ENCODE measurements at places on chromosomes 7 and 10.

DNA sequence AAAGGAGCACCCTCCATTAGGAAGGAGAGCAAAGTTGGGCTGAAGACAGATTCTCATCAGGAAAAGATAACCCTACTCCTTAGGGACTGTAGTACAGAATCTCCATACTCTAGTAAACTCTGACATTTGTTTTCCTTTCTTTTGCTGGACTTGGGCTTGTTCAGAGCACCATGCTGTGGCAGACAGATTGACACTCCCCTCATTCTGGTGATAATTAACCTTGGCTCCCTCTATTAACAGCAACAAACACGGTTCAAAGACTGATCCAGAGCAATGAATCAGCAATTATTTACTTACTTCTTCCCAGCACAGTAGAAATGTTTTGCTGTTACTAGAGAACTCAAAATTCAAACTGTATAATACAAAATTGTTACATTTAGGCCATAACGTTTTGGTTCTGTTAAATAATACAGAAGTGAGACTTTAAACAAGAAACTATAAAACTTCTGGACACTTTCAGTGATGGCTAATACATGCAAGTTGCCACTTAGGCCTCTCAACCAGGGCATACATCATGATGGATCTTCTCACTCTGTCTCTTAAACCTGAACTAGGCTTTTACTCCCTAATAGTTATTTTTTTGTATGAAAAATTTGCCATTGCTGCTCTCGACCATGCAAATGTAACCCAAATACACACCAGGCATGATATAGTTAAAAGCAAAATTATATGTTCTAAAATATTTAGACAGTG lies 639.0 kb downstream of the IPMK start:
- no peak overlapping the region for H3K4me3 ChIP-seq
- no peaks in the 10 kb centered on the region for H3K36me3 ChIP-seq
- no peak overlapping the region for H3K27ac ChIP-seq
- no peaks in the 10 kb centered on the region for H3K4me1 ChIP-seq
- H3K27me3 ChIP-seq, result no peaks in the 10 kb centered on the region

DNA sequence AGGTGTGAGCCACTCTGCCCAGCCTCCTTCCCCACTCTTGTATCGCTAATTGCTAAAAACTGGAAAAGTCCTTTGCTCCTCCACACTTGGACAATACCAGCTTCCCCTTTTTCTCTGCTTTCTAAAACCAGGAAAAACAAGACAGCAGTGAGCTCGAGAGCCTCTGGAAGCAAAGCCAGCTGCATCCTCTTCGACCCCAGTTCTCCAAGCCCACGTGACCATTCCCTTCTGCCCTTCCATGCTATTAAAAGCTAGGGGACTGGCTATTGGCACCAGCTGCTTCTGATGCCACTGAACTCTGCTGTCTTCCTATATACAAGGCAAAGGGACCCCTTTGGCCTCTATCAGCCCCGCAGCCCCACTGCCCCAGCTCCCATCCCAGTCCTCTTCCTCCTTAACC lies 92.2 kb downstream of the SPDYE5 start:
- no peaks in the 10 kb centered on the region for H3K36me3 ChIP-seq
- no peaks in the 10 kb centered on the region for H3K4me1 ChIP-seq
- no peak overlapping the region for H3K27ac ChIP-seq
- no peak overlapping the region for H3K4me3 ChIP-seq
- H3K27me3 ChIP-seq, result no peaks in the 10 kb centered on the region
- no peak for DNase-seq

- H3K27me3 ChIP-seq, result no peaks in the 10 kb centered on the region
- no peak overlapping the region for H3K4me3 ChIP-seq
- no peak overlapping the region for H3K27ac ChIP-seq
- DNase-seq, result no peak
- H3K4me1 ChIP-seq, result no peaks in the 10 kb centered on the region
Measured at GRCh38 chr10:77635402-77636227, 2.0 kb downstream of the KCNMA1 start.

DNA sequence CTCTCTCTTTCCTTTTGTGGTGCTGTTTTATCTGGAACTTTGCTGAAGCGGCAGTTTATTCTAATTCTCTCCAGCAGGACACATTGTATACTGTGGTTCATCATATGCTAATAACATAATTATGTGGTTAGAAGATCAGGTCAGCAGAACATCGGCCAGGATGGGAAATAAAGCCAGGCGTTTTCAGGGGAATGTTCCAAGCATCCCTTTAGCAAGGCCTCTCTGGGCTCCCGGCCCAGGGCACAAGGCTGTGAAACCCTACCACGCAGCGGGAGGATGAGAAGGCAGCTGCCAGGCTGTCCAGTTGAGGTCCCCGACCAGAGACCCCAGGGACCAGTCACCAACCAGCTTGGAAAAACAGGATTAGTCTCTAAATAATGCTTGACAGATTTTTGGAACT lies 112.2 kb upstream of the GALNT17 start:
- no peaks in the 10 kb centered on the region for H3K36me3 ChIP-seq
- H3K4me3 ChIP-seq, result no peak overlapping the region
- no peaks in the 10 kb centered on the region for H3K4me1 ChIP-seq
- no peak overlapping the region for H3K27ac ChIP-seq
- no peak for DNase-seq

DNA sequence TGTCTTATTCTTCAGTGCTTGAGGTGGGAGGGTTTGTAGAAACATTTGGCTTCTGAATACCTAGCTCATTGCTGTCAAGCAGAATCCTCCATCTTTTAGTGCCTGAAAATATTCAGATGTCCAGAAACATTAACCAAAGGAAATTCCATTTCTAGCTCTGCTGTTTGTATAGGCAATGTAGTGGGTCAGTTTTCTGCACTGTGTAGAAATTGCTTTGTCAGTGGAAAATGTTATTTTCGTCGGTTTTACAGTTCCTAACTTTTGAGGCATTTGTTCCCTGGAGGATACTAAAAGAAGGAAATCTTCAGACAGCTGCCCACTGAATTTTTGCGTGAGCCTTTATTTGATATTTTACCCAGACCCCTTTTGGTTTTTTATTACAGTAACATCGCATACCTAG lies 143.4 kb downstream of the TPST1 start:
- H3K27me3 ChIP-seq, result no peaks in the 10 kb centered on the region
- no peak overlapping the region for H3K27ac ChIP-seq
- H3K36me3 ChIP-seq, result no peaks in the 10 kb centered on the region
- no peak overlapping the region for H3K4me3 ChIP-seq
- DNase-seq, result no peak

DNA sequence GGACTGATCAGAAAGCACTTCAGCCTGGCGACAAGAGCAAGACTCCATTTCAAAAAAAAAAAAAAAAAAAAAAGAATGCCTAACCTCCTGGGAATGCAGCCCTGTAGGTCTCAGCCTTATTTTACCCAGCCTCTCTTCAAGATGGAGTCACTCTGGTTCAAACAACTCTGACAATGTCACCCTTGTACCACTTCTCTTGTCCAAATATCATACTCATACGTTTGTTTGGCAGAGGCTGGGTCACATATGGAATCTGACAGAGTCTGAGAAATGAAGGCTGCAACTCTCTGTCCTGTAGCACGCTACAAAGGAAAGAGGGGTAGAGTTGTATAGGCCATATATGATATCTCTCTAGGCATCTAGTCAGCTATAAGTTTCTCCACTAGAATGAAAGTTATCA lies 58.6 kb upstream of the GSAP start:
- H3K4me3 ChIP-seq, result no peak overlapping the region
- H3K27ac ChIP-seq, result no peak overlapping the region
- DNase-seq, result no peak
- H3K4me1 ChIP-seq, result no peaks in the 10 kb centered on the region

DNA sequence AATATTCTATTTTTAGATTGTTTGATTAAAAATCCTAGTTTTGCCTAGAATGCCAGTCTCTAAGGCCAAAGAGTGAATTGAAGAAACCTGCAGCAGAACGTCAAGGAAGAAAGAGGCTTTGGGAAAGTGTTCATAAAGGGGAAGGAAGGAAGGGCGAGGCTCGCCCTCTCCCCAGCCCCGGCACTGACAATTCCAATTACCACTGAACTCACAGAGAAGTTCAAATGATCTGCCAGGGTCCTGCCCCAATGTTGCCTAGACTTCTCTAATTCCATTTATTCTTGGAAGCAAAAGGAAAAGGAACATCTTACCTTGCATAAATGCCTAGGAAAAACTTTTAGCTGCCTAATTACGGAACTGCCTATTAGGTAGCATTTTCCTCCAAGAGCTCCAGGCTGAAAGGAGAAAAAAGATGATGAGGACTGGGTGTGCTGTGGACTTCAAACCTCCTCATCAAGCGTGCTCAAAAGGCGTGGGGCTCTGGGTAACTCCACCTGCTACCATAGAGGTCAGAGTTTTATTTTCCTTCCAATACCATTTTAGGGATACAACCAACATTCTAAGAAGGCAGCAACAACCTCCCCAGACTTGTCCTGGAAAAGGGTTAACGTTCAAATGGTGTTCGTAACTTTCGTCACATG lies 134.5 kb downstream of the PKD1L1 start:
- DNase-seq, result no peak
- H3K4me3 ChIP-seq, result no peak overlapping the region
- H3K36me3 ChIP-seq, result no peaks in the 10 kb centered on the region
- no peaks in the 10 kb centered on the region for H3K4me1 ChIP-seq

GRCh38 chr7:37245590-37245989 lies 203.1 kb downstream of the ELMO1 start:
- H3K36me3 ChIP-seq, result no peaks in the 10 kb centered on the region
- H3K27ac ChIP-seq, result no peak overlapping the region
- DNase-seq, result no peak
- no peaks in the 10 kb centered on the region for H3K27me3 ChIP-seq
- no peak overlapping the region for H3K4me3 ChIP-seq

GRCh38 chr10:112956631-112957350 lies 6.7 kb downstream of the TCF7L2 start:
- H3K4me3 ChIP-seq, result no peak overlapping the region
- no peaks in the 10 kb centered on the region for H3K36me3 ChIP-seq
- H3K27me3 ChIP-seq, result no peaks in the 10 kb centered on the region
- H3K27ac ChIP-seq, result no peak overlapping the region
- no peak for DNase-seq

GRCh38 chr10:117830787-117831212 lies 215.9 kb downstream of the RAB11FIP2 start:
- peaks cover 24% of the 10 kb centered on the region for H3K4me1 ChIP-seq
- DNase-seq, result no peak
- peak overlapping the region; percentile 28 for H3K4me3 ChIP-seq
- H3K36me3 ChIP-seq, result no peaks in the 10 kb centered on the region
- H3K27me3 ChIP-seq, result no peaks in the 10 kb centered on the region

DNA sequence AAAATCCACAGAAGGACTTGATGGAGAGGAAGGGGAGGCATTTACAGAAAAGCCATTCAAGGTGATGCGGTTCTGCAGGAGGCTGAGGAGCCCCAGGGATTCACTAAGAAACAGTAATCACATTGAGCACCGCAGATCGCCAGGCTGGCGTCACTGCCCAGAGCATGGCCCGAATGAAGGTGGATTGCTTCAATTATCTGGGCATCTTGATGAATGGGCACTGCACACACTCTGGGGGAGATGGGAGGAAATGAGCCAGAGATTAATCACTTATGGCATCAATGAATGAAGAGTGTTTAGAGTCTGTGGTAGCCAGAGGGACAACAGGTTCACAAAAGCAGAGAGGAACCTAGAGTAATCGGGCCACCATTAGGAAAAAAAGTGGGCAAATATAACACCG lies 292.1 kb downstream of the ZEB1 start:
- H3K36me3 ChIP-seq, result no peaks in the 10 kb centered on the region
- H3K27me3 ChIP-seq, result no peaks in the 10 kb centered on the region
- no peak overlapping the region for H3K4me3 ChIP-seq
- DNase-seq, result no peak
- no peaks in the 10 kb centered on the region for H3K4me1 ChIP-seq

DNA sequence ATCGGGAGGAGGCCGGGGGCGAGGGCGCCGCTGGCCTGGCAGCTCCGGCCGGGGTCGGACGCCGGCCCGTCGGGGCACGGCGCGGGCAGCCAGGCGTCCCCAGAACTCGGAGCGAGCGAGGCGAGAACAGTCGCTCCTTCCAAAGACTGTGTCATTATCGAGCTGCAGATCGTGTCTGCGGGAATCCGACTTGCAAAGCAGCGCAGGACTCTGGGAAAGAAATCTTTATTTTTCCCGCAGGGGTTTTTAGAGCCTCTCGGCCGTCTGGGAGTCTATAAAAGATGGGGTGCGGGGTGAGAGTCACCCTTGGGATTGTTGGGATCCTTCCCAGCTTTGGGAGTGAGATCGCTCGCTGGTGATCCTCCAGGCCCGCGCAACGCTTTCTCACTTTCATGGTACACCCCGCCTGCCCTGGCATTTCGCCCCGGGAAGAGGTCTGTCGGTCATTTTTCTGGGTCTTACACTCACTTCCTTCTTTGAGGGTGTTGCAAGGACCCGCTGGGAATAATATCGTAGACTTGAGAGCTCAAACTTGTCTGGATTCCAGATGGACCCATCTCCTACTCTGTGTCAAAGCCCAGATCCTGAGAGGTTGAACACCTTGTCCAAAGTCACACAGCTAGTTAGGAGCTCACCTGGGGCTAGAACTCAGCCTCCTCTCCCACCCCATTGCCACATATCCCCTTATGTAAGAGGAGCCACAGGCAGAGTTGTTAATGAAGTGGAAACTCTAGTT lies 1.0 kb downstream of the UBTD1 start:
- H3K27me3 ChIP-seq, result no peaks in the 10 kb centered on the region
- H3K4me1 ChIP-seq, result peaks cover 20% of the 10 kb centered on the region
- H3K36me3 ChIP-seq, result no peaks in the 10 kb centered on the region
- H3K4me3 ChIP-seq, result peak overlapping the region; percentile 96
- H3K27ac ChIP-seq, result peak overlapping the region; percentile 81

- no peaks in the 10 kb centered on the region for H3K27me3 ChIP-seq
- H3K4me1 ChIP-seq, result no peaks in the 10 kb centered on the region
- H3K4me3 ChIP-seq, result no peak overlapping the region
- H3K27ac ChIP-seq, result no peak overlapping the region
Measured at GRCh38 chr10:31645786-31646185, 282.8 kb downstream of the ARHGAP12 start.

- H3K4me1 ChIP-seq, result peaks cover 10% of the 10 kb centered on the region
- DNase-seq, result no peak
- H3K27me3 ChIP-seq, result no peaks in the 10 kb centered on the region
- H3K27ac ChIP-seq, result peak overlapping the region; percentile 52
- H3K4me3 ChIP-seq, result peak overlapping the region; percentile 66
Measured at GRCh38 chr7:87058744-87059524, 520 bp downstream of the ELAPOR2 start.

- H3K4me3 ChIP-seq, result no peak overlapping the region
- no peaks in the 10 kb centered on the region for H3K4me1 ChIP-seq
- no peaks in the 10 kb centered on the region for H3K36me3 ChIP-seq
- no peaks in the 10 kb centered on the region for H3K27me3 ChIP-seq
- DNase-seq, result no peak
Measured at GRCh38 chr7:33933611-33934281, 28.4 kb downstream of the BMPER start.

GRCh38 chr10:128803790-128804189 lies 663.3 kb upstream of the MGMT start:
- DNase-seq, result no peak
- no peaks in the 10 kb centered on the region for H3K36me3 ChIP-seq
- H3K27me3 ChIP-seq, result no peaks in the 10 kb centered on the region
- no peaks in the 10 kb centered on the region for H3K4me1 ChIP-seq
- no peak overlapping the region for H3K4me3 ChIP-seq

- H3K4me3 ChIP-seq, result no peak overlapping the region
- H3K27ac ChIP-seq, result peak overlapping the region; percentile 10
- DNase-seq, result no peak
- peaks cover 55% of the 10 kb centered on the region for H3K4me1 ChIP-seq
Measured at GRCh38 chr10:14579405-14579804, 195.3 kb downstream of the FAM107B start.

GRCh38 chr10:49350846-49351532 lies 44.9 kb downstream of the DRGX start:
- H3K27me3 ChIP-seq, result no peaks in the 10 kb centered on the region
- H3K4me3 ChIP-seq, result no peak overlapping the region
- H3K36me3 ChIP-seq, result no peaks in the 10 kb centered on the region
- no peaks in the 10 kb centered on the region for H3K4me1 ChIP-seq
- no peak for DNase-seq

All from naive thymus-derived CD4-positive, alpha-beta T cell (primary cell).